Prostate gland (tissue), 2 donors: ENCODE measurements at places on chromosomes 5 and 9. TPM values are rescaled to one million over a fixed set of nuclear protein-coding genes. Genes with fewer than 3 reads are reported as not detected.

GRCh38 chr9:130925050-130925678 is 13.9 kb downstream of the FIBCD1 start:
- no peak for DNase-seq

DNA sequence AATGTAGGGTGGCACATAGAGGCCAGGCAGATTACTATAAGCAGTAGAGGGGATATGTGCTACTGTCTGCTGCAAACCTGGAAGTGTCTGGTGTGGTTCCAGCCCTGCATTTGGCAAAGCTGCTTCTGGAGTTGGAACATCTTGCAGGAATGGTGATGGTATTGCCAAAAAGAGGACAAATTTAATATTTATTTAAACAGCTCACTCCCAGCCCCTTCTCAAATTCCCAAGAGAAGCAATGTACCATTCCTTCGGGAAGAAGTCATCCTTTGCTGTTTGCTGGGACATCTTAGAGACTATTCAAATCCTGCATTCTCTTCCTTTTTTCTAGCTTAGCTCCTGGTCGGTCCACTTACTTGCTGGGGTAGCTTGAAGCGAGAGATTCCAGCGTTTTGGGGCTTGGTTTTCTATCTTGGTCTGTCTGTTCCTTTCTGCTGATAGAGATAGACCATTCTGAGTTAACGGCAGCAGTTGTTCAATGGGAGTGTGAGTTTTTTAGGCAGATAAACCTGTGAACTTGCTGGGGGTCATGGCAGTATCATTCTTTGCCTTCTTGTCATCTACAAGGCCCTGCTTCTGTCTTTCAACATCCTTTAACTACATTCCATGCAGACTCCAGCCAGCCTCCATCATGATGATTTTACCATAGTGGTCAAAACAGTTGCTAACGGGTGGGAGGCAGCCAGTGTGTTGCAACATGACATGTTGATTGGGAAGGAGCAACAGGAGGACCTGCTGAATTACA is 69.9 kb downstream of the RCL1 start:
- no peak for DNase-seq

GRCh38 chr5:156589104-156589945 is 260.8 kb upstream of the PPP1R2B start:
- no peak for DNase-seq

DNA sequence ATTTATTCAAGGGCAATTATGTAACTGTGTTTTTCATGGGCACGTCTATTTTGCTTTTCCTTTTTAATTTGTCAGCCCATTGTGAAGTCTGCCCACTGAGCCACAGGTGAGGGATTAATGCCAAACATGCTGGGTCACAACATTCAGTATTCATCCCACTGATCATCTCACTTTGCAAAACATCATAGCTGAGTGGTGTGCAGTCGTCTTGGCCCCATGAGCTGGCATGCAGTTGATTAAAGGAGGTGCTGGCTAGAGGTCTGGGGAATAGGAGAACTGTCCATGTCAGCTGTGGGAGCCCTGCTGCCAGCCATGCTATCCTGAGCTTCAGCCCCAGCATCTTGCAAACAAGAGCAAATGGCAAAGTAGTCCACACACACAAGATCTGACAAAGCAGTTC is 11.7 kb upstream of the ESM1 start:
- DNase-seq, result no peak

- DNase-seq, result no peak
Observed at GRCh38 chr5:122967625-122968024, 68.9 kb downstream of the PPIC start.

DNA sequence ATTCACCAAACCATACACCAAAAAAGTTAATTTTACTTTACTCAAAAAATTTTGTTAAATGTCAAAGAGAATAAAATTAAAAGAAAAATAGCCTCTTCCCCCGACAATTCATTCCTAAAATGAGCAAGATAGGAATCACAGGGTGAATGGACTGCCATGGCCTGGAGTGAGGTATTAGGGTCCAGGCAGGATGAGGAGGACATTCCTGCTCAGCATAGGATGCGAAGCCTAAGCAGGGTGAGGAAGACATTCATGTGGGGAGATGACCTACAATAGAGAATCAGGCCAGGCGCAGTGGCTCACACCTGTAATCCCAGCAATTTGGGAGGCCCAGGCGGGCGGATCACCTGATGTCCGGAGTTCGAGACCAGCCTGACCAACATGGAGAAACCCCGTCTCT is 8.4 kb downstream of the NUDCD2 start:
- no peak for DNase-seq

GRCh38 chr9:17578911-17579793 is at the start of gene SH3GL2:
SH3GL2 (plus strand) TSS chr9:17579066.
- DNase-seq, result peak; percentile 36

DNA sequence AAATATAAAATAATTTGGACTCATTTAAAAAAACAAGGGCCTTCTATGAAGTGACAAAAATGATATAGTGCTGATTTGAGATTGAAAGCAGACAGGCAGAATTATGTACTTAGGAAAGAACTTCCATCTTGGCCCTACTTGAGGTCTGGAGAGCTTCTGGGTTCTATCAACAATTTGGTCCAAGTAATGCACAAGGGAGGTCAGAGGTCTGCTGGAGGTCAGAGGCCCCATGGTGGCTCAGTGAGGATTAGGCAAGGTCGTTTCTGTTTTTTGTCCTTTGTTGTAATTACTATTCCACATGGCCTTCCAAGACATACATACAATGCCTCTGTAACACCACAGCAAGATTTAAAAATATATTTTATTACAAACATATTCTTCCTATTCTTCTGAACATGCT is 37.2 kb downstream of the NUDT12 start:
- no peak for DNase-seq

CD74 gene
- total RNA-seq, result 612 TPM

DNA sequence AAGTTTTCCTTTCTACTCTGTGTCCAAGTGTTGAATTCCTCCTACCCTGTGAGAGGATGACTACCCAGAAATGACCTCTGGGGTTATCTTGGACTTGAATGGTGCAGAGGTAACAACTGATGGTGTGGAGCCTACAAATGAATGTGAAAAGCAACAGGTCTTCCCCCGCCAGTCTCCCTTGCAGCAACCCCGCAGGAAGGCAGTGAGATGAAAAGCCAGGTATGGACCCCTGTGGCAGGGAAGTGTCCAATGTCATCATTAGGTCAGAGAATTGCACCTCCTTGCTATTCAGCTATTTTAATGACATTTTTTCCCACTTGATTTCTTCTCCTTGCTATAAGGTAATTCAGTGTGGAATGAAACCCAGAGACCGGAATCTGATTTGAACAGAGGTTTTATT is 58.5 kb downstream of the MAT2B start:
- DNase-seq, result no peak

UNC5A gene
- 1.5 TPM for total RNA-seq

SLC6A3 gene
- total RNA-seq, result 4.6 TPM

DNA sequence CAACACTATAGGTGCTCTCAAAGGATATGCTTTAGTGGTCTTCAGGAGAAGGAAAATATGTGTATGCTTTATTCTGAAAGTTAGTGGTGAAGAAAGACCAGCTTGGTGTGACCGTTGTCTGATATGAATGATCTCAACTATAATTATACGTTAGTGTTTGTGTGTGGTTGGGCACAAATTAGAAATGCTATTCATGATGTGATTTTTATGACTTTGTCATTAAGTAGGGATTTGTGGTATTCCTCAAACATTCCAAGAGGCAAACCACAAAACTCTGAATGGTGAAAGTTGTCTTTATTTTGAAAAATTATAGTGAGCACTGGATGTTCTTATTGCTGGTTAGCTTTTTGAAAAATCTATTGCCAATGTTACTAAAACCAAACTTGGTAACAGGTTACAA is 6.2 kb upstream of the F2R start:
- DNase-seq, result no peak

GRCh38 chr5:112724901-112725300 is 12.8 kb upstream of the APC start:
- DNase-seq, result no peak

- DNase-seq, result no peak
Observed at GRCh38 chr9:131484560-131485185, 18.0 kb upstream of the POMT1 start.

DNA sequence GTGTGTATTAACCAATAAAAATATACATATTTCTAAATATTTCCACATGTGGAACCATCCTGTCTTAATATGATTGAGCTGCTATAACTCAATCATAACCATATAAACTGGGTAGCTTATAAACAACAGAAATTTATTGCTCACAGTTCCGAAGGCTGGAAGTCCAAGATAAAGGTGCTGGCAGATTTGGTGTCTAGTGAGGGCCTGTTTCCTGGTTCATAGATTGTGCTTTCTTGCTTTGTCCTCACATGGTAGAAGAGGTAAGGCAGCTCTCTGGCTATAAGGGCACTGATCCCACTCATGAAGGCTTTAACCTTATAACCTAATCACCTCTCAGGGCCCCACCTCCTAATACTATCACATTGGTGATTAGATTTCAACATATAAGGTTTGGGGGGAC is 14.0 kb upstream of the PRKAA1 start:
- DNase-seq, result no peak

DNA sequence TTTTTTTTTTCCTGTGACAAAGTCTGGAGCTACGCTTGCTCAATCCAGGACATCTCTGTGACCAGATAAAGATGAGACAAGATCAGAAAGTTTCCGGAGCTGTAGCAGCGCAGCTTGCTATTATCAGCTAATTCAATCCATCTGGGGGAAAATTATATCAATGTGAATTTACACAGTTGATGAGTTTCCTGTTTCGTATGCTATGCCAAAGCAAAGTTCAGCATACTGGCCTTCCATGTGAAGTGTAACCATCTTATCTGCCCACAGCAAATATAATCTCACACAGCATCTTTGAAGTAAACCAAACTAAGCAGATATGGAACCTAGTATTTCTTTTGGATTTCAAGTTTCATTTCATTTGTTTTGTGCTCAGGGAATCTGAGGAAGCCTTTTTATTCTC is 1767.7 kb downstream of the EFNA5 start:
- no peak for DNase-seq

GRCh38 chr9:107112707-107113243 is 170.3 kb upstream of the RAD23B start:
- no peak for DNase-seq

DNA sequence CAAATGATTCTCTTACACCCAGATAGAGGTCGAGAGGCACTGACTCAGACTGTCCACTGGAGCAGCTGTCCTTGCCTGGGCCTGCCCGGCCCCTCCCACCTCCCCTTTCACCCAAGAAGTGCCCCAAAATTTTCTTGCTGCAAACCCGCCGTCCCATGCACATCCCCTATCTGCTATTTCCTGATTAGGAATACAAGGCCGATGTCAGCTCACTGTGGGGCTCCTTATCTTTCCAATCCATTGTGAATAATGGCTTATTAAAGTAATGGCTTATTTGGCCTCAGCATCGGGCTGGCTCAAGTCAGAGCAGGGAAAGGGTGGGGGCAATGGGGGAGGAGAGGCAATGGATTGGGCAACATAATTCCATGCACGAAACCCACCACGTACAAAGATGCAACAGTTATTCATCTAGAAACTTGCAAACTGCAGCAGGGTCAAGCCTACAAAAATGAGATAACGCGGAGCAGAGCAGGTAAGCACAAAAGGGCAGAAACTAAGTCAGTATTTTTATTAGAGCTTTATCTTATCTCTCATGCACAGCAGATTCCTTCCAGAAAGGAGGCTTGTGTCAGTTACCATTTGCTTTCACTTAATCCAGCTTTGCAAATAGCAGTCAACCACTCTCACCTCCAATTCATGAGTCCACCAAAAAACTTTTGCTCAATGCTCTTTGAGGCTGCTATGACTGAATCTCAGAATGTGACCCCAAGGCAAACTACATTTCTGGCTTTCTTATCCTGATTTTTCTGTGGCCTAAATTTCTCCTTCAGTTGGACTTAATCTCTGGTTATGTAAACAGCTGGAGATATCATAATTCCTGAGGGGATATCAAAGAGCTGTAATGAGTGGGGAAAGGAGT is 138.2 kb upstream of the OSMR start:
- no peak for DNase-seq

DNA sequence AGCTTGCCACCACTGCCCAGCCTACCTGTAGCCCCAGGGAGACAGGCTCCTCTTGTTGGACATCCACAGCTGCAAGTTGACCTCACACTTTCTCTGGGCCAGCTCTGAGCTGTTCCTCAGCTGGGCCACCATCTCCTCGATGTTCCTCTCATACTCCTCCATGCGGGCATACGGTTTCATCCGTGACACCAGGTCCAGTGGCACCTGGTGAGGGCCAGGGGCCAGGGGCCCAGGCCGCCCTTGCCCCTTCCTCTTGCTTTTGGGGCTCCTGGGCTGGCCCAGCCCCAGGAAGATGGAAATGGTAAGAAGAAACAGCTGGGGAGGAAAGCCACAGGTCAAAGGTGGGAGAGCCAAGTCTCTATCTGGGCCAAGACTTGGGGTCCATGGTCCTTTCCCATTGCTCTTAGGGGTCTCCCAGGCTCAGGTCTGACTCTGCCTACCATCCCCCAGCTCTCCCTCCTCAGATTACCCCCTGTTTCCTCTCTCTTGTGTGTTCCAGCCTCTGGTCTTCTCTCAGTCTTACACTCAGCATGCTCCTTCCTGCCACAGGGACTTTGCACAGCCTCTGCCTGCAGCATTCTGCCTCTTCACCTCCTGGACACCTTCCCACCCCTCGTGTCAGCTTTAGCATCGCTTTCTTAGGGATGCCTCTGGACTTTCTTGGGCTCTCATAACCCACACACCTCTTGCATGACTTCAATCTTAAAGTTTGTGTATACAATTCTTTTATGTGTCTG is 2.2 kb downstream of the IL17B start:
- no peak for DNase-seq

DNA sequence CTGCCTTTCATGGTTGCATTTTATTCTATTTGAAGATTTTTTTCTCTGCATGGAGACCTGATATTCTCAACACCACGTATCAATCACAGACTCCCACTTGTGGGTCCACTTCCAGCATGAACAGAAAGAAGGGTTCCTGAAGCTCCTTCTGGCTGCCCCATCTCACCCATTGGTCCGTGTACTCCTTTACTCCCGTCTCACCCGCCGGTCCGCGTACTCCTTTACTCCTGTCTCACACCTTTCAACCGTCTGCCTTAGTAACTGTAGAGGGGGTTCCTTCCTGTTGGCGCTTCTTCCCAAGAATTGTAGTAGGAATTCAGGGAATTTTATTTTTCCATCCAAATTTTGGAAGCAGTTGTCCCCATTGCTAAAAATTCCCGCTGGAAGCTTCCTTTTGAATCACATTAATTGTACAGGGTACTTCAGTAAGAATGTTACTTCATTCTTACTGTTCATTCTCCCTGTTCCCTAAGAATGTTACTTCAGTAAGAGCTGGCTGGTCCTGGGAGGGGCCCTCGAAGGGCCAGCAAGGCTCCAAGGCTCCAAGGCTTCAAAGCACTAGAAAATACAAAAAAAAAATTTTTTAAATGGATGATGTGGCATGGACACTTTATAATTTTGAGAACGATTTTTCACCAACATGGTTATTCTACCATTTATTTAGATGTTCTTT is 3.9 kb upstream of the LPCAT1 start:
- DNase-seq, result no peak

GRCh38 chr5:156149213-156149612 is 177.8 kb upstream of the SGCD start:
- no peak for DNase-seq

SMIM33 gene
- total RNA-seq, result not detected
